ENCODE measurements at places on chromosomes 4 and X.

- no peak overlapping the region for H3K4me3 ChIP-seq
- peaks cover 7% of the 10 kb centered on the region for H3K4me1 ChIP-seq
- no peaks in the 10 kb centered on the region for H3K27me3 ChIP-seq
- DNase-seq = no peak
- H3K36me3 ChIP-seq = no peaks in the 10 kb centered on the region
These were observed 124.4 kb downstream of the SLIT2 start for GRCh38 chr4:20376070-20376469.

DNA sequence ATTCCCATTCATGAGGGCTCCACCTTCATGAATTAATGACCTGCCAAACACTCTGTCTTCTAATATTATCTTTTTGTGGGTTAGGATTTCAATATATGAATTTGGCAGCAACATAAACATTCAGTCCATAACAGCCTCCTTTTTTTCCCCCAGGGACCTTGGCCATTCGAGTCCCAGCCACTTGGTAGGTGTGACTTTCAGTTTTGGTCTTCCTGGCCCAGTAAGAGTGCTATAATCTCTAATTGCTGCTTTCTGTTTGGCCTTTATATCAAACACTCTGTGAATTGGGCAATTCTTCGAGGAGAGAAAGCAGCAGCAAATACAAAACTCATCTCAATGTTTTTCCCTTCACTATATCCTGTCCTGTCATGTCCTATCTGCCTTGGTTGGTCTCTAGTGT, 12.4 kb upstream of the RADX start:
- H3K36me3 ChIP-seq = no peaks in the 10 kb centered on the region
- no peak for DNase-seq
- H3K27ac ChIP-seq = no peak overlapping the region
- H3K4me3 ChIP-seq = no peak overlapping the region
- H3K27me3 ChIP-seq = no peaks in the 10 kb centered on the region

DNA sequence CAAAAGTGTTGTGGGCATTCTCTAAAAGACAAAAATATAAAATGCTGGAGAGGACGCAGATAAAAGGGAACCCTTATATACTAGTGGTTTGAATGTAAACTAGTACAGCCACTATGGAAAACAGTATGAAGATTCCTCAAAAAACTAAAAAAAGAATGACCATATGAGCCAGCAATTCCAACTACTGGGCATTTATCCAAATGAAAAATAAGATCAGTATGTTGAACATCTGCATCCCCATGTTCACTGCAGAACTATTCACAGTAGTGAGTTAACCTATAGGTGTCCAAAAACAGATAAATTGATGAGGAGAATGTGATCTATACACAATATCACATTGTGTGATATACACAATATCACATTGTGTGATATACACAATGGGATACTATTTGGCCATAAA, 1615.3 kb downstream of the PCDH18 start:
- no peak overlapping the region for H3K4me3 ChIP-seq
- no peak overlapping the region for H3K27ac ChIP-seq
- H3K4me1 ChIP-seq = no peaks in the 10 kb centered on the region
- H3K36me3 ChIP-seq = no peaks in the 10 kb centered on the region

DNA sequence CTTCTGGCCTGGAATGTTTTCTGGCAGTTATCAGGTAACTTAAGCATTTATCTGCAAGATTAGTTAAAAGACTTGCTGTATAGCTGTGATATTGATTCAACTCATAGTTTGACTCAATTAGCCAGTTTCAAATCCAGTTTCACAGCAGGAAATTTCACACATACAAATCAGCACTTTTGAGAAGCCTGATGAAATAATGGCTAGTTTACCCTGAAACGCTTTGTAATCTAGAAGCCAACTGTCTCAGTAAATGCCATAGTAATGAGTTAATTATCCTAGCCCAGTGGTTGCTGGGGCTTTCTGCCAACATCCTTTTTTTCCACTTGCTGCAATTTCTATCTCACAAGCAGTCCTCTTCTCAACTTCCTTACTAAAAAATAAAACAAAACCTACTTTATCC, 53.1 kb downstream of the ARHGEF38 start:
- no peak for DNase-seq
- H3K4me1 ChIP-seq = no peaks in the 10 kb centered on the region
- H3K27me3 ChIP-seq = no peaks in the 10 kb centered on the region
- no peak overlapping the region for H3K4me3 ChIP-seq
- no peaks in the 10 kb centered on the region for H3K36me3 ChIP-seq
- H3K27ac ChIP-seq = no peak overlapping the region

DNA sequence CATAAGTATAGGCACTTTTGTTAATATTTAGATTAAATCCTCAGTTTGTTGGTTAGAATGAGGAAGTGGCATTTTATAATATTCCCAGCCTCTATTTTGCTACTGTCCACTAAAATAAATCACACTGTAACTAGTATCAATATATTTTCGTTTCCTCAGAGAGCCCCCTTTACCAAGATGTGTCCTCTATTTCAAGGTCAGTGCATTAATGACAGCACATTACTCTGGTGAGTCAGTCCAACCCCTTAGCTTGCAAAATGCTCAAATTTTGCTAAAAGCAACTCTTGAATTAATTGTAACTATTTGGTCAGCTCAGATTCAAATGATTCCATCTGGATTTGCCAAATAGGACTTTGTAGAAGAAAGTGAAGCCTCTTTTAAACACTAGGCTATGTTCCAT, 199.3 kb downstream of the PDHA2 start:
- H3K4me3 ChIP-seq = no peak overlapping the region
- H3K4me1 ChIP-seq = no peaks in the 10 kb centered on the region
- no peak overlapping the region for H3K27ac ChIP-seq
- DNase-seq = no peak

GRCh38 chr4:163618845-163619244, 124.4 kb downstream of the TMA16 start:
- no peak overlapping the region for H3K27ac ChIP-seq
- no peak for DNase-seq
- no peaks in the 10 kb centered on the region for H3K36me3 ChIP-seq
- H3K4me3 ChIP-seq = no peak overlapping the region

- no peaks in the 10 kb centered on the region for H3K36me3 ChIP-seq
- DNase-seq = peak; percentile 54
- H3K4me1 ChIP-seq = no peaks in the 10 kb centered on the region
- no peak overlapping the region for H3K4me3 ChIP-seq
- no peak overlapping the region for H3K27ac ChIP-seq
- H3K27me3 ChIP-seq = no peaks in the 10 kb centered on the region
These were observed 641.6 kb downstream of the ANKRD50 start for GRCh38 chr4:124070688-124071484.

DNA sequence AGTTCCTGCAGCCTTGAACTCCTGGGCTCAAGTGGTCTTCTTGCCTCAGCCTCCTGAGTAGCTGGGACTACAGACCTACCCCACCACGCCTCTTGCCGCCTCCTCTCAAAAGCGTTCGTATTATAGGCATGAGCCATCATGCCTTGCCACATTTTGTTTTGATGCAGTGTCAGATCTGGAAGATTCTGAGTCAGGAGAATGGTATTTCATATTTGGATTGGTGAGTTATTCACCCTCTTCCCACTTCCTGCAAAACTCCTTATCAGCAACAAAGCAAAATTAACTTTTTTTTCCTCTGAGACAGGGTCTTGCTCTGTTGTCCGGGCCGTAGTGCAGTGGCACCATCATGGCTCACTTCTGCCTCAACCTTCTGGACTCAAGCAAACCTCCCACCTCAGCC, 29.6 kb downstream of the REST start:
- no peak for DNase-seq
- H3K27ac ChIP-seq = no peak overlapping the region
- peaks cover 26% of the 10 kb centered on the region for H3K36me3 ChIP-seq

DNA sequence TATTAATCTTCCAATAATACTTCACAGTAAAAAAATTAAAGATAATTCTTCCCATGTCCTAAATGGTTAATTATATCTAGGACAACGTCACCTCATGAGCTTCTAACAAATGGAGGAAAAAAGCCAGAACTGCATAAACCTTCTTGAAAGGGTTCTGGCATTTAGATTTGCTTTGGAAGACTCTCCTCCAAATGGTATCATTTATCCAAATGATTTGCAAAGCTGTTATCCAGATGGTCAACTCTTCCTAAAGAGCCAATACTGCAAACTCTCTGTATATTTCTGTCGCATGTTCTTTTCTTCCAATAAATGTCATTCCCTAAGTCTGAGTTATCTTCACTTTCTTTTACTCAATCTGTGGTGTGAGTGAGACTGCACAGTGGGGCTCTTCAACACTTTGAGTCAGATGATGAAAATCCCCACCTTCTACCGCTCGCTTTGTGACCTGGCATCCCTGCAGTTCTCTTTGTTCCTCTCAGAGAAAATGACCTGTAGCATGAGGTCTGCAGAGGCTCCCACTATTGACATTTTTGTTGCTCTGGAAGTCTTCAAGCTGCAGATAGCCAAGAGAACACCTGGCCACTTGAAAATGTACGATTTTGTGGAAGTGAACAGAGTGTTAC, 52.9 kb downstream of the TMEM150C start:
- H3K4me3 ChIP-seq = no peak overlapping the region
- DNase-seq = no peak
- H3K27ac ChIP-seq = no peak overlapping the region
- H3K4me1 ChIP-seq = no peaks in the 10 kb centered on the region
- no peaks in the 10 kb centered on the region for H3K27me3 ChIP-seq

DNA sequence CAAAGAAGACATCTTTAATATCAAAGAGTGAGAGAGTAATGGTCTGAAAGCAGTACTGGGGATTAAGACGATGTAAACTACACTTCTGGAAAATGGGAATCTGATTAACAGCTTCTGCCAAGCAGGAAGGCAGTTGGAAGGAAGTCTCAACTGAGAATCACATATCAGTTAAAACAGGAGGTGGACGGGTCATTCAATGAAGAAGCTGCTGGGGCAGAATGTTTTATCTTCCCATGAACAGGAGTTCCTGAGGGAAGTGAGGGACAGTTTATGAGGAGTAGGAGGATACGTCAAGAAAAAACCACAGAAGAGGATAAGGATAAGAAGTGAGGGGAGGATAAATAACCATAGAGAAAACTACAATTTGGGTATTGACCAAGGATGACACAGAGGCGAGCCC, 38.7 kb upstream of the MAGEA10 start:
- H3K4me3 ChIP-seq = no peak overlapping the region
- H3K36me3 ChIP-seq = no peaks in the 10 kb centered on the region
- no peak for DNase-seq
- no peaks in the 10 kb centered on the region for H3K4me1 ChIP-seq

DNA sequence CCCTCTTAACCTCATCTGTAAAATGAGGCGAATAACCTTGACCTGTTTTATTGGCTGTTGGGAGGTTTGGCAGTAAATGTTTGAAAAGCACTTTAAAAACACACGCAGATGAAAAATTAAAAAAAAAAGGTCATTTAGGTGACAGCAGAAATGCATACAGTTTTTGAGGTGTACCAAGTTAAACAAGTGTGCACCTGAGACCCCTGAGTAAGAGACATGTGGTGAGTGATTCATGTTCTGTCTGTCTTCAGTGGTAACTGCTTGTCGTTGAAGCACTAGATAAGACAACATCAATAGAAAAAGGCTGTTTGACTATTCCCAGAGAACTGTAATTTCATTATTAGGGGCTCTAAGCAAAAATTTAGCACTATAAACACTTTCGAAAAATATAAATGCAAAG, 608.4 kb upstream of the PITX2 start:
- no peaks in the 10 kb centered on the region for H3K27me3 ChIP-seq
- no peak overlapping the region for H3K4me3 ChIP-seq
- no peaks in the 10 kb centered on the region for H3K36me3 ChIP-seq
- DNase-seq = no peak
- H3K27ac ChIP-seq = no peak overlapping the region
- H3K4me1 ChIP-seq = no peaks in the 10 kb centered on the region

DNA sequence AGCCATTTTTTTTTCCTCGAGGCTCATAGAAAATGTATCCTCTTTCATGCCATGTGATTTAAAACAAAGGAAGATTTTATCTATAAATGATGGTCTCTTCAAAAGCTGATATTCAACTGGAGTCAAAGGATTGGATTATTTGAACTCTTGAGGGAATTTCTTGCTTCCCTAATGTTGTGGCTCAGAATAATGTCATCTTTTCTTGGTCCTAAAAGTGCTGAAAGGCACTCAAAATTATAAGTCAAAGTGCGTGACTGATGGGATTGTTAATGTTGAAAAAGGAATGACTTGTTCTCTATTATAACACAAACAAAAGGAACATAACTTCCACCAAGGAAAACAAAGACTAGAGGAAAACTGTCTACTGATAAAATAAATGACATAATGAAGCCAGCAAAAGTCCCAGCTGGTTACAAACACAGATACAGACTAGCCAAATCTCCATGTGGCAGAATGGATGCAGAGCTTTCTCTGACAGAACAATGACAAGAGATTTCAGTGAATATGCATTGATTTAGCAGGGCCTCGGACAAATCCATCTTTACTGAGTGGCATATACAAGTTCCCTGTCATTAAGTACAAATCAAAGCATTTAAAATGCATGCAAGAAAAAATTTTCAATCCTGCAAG, 552.6 kb downstream of the GBA3 start:
- no peak overlapping the region for H3K27ac ChIP-seq
- DNase-seq = no peak
- no peaks in the 10 kb centered on the region for H3K36me3 ChIP-seq
- no peaks in the 10 kb centered on the region for H3K27me3 ChIP-seq
- H3K4me3 ChIP-seq = no peak overlapping the region

DNA sequence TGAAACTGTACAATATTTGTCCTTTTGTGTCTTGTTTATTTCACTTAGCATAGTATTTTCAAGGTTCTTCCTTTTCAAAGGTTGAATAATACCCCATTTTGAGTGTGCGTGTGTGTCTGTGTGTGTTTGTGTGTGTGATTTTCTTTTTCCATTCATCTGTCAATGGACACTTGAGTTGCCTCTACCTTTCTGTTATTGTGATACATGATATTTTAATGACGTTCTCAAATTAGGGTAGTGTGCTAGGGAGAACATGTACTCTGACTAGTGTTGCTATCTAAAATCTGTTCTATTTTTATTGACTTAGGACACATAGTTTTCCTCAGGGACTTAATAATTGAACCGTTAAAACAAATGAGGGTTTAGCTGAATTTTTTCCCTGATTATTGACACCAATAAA, 9.9 kb downstream of the MMRN1 start:
- no peaks in the 10 kb centered on the region for H3K36me3 ChIP-seq
- H3K27me3 ChIP-seq = no peaks in the 10 kb centered on the region
- no peak overlapping the region for H3K27ac ChIP-seq
- no peak for DNase-seq

Measured in Karpas-422 (cell line).